ENCODE measurements at places on chromosomes 7 and 10. TPM values are rescaled to one million over a fixed set of nuclear protein-coding genes. Genes with fewer than 3 reads are reported as not detected.

DNA sequence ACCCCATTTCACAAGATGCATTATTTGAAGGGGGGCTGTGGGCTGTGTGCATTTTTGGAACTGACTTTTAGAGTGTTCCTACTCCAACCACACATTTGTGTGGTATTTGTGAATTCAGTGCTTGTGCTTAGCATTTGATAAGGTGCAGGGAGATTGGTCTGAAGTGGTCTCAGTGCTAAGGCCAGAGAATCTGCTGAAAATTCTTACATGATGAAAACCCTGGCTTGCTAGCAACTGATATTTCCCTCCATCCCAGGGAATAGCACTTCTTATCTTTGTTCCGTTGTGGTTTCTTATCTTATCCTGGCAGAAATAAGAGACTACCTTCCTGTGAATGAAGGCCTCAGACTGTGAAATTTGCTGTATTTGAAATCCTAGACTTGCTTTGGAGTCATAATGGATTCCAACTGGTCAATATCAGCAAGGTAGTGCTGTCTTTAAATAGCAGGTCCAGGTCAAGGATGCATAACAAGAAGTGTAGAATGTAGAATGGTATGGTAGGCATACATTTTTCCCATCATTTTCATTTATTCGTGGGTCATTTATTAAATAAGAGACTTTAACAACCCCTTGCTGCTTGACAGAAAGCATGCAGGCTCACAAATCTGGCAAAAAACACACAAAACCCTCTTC, 986.9 kb downstream of the REEP3 start:
- no peak for DNase-seq

- no peak for DNase-seq
Observed at GRCh38 chr10:72066318-72067284, 21.8 kb downstream of the SPOCK2 start.

Gene NFE2L3
- polyA plus RNA-seq: 43.9 TPM

DNA sequence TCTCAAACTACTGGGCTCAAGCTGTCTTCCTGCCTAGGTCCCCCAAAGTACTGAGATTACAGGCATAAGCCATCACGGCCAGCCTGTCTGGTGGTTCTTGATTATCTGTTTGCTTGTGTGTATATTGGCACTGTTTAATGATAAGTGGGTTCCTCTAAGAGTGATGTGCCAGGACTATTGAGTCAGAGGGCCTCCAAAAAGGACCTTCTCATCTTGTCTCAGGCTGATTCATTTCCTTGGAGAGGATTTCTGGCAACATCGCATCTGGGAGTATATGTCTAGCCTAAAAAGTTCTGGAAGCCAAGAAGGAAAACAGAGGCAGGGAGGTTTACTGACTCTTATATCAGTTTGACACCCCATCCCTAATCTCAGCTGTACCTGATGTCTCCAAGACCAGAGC, 27.1 kb upstream of the AKAP9 start:
- DNase-seq: no peak

Gene NME8
- polyA plus RNA-seq: not detected

Gene SPAG6
- polyA plus RNA-seq: 1.0 TPM

Gene LOXL4
- 4.6 TPM for polyA plus RNA-seq

DNA sequence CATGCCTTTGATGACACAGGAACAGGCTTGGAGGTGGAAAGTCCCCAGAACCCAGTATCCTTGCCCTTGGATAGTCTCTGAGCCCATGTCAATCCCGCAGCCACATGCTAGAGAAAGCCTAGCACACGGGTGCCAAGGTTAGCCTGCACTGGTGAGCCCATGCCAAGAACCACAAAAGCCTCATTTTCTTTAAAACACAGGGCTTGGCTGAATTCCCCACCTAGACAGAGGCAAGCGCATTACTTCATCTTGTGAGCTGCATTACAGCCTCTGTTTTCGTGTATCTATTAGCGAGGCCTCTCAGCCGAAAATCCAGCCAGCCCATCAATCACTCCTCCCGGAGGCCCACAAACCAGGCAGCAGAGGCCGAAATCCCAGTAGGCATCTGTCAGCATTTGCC, 314.9 kb upstream of the AUTS2 start:
- no peak for DNase-seq

GRCh38 chr7:42575171-42575570, 336.7 kb downstream of the C7orf25 start:
- DNase-seq: no peak

Gene LRGUK
- 3.7 TPM for polyA plus RNA-seq

DNA sequence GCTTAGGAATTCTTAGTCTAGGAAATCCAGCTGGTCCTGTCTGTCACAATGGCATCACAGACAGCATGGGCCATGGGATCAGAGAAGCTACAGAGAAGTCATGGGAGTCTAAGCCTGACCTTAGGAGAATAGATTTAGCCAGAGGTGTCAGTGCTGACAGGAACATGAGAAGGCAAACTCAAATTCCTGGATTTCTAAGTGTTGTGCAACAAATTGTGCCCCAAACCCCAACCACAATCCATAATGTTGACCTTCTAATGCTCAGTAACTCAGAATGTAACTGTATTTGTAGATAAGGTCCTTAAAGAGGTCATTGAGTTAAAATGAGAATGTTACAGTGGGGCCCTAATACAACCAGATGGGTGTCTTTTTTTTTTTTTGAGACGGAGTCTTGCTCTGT, 95.9 kb upstream of the RHOBTB1 start:
- DNase-seq: no peak

- no peak for DNase-seq
Observed at GRCh38 chr7:34332006-34332405, 326.0 kb upstream of the NPSR1 start.

GRCh38 chr10:99393683-99394082, 36.7 kb downstream of the GOT1 start:
- no peak for DNase-seq

GRCh38 chr7:148433521-148434180, 156.9 kb upstream of the C7orf33 start:
- no peak for DNase-seq

Gene ARPC1A
- polyA plus RNA-seq: 105 TPM

- DNase-seq: no peak
Observed at GRCh38 chr10:7707102-7707501, 4.0 kb downstream of the ITIH2 start.

DNA sequence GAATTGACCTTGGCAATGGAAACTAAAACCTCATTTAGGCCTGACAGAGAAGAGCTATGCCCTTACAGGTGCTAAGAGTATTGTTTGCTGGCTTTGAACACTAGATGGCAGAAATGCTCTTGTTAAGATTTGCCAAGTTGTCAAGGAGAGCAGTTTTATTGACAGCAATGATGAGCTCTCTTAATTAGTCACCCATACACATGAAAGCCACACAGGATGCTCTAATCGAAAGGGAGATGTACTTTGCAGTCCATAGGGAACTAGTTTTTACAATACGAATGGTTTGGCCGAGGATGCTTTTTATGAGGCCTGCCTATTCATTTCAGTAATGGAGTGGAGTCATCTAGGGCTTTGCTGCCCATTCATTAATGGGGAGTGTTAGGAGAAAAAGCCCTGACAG, 45.4 kb upstream of the MBL2 start:
- peak; percentile 23 for DNase-seq

DNA sequence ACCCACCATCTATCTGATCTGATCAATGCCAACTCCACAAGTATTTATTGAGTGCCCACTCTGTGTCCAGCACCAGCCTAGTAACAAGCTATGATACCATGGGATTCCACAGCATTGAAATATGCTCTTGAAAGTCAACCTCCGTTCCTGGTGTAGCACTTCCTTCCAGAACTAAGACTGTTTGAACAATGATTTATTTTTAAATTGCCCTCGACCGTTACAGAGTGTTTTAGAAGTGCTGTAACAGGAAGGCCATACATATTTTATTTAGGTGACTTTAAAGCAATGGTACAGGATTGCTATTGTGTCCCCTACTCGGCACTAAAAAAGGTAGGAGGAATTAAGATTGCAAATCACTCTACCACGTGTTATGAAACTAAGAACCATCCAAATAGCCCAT, 225.6 kb downstream of the TEX36 start:
- no peak for DNase-seq

Gene MOGAT3
- 0.27 TPM for polyA plus RNA-seq

Gene SLC35G1
- polyA plus RNA-seq: 8.7 TPM

DNA sequence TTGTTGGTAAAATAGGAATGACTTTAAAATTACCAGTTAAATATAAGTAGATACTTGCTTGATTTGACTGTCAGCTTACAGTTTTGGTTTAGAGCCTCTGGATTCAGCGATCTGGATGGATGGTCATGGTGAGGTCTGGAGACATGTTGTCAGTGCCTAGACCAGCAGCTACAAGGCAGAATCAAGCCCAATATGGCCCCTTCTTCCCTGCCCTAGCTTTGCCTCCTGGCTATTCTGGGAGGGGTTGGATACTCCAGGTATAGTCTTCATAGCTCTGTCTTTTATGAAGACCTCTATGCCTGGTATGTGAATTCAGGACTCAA, 166.5 kb upstream of the VIPR2 start:
- no peak for DNase-seq

- DNase-seq: no peak
Observed at GRCh38 chr7:3267966-3268690, 32.9 kb upstream of the SDK1 start.

Gene CUBN
- polyA plus RNA-seq: 272 TPM

Gene SP4
- 15.5 TPM for polyA plus RNA-seq

Gene LRRD1
- 0.55 TPM for polyA plus RNA-seq

DNA sequence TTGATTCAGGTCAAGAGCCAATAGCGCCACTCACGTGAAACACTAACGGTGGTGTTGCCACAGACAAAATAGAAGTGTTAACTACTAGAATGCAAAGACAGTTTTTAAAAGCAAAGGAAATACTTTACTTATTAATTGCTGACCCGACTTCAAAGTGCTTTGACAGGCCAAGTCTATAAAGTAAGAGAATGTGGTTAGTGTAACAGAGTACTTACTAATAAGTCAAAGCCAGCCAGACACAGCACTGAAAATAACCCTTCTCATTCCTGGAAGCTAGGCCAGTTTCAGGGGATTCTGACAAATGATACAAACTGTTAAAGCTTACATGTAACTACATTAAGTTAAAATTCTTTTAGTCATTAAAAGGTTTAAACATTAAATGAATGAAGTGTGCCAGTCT, 50.3 kb downstream of the ENO4 start:
- DNase-seq: no peak

Gene HSPA12A
- 47.4 TPM for polyA plus RNA-seq

DNA sequence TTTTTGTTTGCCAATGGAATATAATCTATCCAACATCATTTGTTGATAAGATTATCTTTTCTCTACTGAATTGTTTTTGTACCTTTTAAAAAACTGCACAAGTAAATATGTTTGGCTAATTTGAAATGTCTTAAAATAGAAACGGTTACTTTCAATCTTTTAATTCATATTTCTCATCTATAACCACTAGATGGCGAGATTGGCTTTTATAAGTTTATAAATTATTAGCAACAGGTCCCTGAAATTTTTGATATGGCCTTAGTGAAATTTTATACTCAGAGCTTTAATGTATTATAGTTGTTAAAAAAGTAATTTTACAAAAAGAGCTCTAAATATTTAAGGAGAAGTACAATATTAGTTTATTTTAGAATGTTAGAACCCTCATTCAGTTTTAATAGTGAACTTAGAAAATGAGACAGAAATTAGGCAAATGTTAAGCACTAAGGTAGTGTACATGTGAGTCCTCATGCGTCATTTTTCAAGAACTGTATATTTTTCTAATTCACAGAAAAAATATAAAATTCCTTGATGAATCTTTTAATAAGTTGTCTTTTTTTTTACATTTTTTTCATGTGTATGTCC, 592.5 kb downstream of the ARL4A start:
- no peak for DNase-seq

- no peak for DNase-seq
Observed at GRCh38 chr10:119087271-119087882, 6.8 kb upstream of the EIF3A start.

DNA sequence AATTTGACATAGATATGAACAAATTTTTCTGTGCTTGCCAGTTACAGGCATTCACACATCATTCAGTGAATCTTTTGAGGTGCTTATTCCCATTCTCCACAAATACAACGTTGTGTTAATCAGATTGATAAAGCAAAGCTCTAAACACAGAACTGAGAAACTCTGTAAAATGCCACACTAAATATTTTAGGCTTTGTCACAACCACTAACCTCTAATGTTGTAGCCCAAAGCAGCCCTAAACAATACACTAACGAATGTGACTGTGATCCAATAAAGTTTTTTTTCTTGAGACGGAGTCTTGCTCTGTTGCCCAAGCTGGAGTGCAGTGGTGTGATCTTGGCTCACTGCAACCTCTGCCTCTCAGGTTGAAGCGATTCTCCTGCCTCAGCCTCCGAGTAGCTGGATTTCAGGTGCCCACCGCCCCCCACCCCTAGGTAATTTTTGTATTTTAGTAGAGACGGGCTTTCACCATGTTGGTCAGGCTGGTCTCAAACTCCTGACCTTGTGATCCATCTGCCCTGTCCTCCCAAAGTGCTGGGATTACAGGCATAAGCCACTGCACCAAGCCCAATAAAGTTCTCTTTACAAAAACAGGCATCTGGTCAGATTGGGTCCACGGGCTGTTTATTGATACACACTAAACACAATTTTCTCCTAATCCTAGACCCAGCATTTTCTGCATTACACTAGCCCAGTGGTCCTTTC, 6.9 kb downstream of the CYCS start:
- DNase-seq: no peak

DNA sequence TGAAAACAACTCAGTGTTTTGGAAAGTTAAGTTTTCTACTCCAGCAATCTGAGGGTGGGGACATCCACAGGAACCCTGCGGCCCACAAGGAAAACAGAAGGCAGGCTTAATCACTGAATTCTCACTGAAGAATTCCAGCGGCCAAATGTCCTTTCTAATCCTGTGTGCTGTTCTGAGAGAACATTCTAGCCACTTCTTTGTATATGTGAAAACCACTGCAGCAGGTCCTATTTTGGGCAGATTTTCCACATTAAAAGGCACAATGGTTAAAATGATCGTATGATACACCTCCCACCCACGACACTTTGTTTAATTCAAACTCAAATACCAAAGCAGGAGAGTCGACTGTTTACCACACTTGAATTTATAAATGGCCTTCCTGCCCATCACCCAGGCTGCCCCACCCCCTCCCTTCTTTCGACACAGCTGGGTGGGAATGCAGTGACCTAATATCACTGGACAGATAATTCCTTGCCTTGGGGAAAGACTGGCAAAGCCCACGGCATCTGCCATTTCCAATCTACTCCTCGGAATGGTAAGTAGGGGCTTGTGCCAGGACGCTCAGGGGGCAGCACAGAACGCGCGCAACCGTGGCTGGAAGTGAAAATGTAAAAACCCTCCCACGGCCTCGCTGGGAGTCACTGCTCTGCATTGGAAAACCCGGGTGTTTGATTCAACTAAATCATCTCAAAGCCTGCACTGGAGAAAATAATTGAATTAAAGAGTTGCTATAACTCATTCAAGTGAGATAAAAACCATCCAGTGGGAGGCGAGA, 67.0 kb downstream of the CTBP2 start:
- no peak for DNase-seq

DNA sequence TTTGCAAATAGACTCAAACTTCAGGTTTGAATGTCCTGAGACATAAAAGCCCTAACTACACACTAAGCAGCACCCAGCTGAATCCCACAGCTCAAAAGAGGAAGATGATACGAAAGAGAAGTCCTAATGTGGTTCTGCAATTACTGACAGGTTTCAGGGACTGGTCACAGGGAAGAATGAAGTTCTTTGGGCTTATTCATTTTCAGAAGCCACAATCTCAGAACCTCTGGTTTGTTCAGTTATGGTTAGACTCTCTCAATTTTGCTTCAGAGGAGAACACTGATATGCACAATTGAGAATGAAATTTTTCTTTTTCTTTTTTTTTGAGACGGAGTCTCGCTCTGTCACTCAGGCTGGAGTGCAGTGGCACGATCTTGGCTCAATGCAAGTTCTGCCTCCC, 94.6 kb upstream of the FAM180A start:
- no peak for DNase-seq

Gene ACSL5
- polyA plus RNA-seq: 5.1 TPM

- no peak for DNase-seq
Observed at GRCh38 chr7:29808075-29808801, 1.9 kb downstream of the WIPF3 start.

Gene DPP6
- polyA plus RNA-seq: 60.4 TPM
